Stimulated activated naive B cell treated with anti-CD40 and anti-IgM and Interleukin-4, amounts not matched to agents 10 μg/mL and 1 μg/mL and 100 μg/mL, for 72 hours (primary cell): ENCODE measurements at places on chromosomes 13 and 19.

DNA sequence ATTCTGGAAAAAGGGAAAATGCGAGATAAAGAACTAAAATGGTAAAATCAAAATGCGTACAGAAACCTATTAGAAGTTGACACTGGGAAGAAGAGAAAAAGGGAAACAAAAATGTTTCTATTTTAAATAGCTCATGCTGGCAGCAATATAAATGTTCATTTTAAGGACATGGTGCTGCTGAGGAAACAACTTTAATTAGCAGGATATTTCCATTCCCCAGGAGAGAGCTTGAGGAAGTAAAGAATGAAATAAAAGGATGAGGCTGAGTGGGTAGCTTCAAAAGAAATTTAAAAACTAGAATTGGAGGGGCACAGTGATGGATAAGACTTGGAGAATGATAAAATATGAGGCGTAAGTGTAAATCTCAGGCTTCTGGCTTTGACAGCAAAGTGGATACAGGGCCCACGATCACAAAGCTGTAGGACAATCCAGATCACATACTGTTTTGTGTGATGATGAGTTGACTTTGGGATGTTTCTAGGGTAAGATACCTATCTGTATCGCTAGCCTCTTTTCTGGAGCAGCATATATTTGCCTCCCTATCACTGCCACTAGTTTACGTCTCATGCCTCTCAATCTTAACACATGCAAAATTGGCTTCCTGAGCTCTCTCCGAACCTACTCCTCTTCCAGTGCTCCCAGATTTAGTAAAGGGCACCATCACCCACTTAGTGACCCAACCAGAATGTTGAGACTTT is 571.3 kb upstream of the MIR17HG start:
- H3K36me3 ChIP-seq: no peaks in the 10 kb centered on the region
- no peaks in the 10 kb centered on the region for H3K27me3 ChIP-seq
- H3K4me3 ChIP-seq: no peak overlapping the region
- DNase-seq: no peak

DNA sequence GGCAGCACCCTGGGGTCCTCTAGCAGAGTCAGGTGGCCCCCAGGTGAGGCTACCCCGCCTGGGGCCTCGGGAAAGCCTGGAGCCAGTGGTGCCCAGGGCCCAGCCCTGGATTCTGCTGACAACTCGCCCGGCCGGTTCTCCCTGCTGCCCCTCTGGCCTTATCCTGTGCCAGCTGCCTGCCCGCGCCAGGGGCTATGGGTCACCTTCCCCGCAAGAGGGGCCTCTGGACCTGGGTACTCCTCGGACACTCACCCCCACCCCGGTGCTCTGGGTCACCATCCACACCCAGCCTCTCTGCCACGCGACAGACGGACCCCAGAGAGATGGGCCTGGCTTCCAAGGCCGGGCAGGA is 24.0 kb downstream of the ZBTB7A start:
- H3K36me3 ChIP-seq: peaks cover 18% of the 10 kb centered on the region
- no peak for DNase-seq
- H3K4me1 ChIP-seq: peaks cover 3% of the 10 kb centered on the region
- H3K4me3 ChIP-seq: no peak overlapping the region

DNA sequence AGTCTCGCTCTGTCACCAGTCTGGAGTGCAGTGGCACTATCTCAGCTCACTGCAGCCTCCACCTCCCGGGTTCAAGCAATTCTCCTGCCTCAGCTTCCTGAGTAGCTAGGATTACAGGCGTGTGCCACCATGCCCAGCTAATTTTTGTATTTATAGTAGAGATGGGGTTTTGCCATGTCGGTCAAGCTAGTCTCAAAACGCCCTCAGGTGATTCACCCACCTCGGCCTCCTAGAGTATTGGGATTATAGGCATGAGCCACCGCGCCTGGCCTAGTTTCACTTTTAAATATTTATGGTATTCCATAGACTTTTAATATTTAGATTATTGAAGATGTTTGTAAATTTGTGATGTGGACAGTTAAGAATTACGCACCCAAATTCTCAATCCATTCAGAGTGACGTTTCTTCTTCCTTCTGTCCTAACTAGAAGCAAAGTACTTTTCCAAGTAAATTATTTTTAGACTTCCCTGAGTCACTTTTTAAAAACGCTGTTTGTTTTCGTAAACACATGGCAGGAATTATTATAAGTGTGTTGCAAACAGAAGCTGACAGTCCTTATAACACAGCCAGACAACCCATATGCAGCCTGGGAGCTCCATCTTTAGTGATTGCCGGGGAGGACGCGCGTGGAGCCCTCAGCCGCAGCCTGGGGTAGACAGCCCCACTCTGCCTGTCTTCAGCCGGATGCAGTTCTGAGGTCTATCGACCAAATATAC is 131.7 kb downstream of the ATP11A start:
- peaks cover 79% of the 10 kb centered on the region for H3K36me3 ChIP-seq
- H3K4me1 ChIP-seq: no peaks in the 10 kb centered on the region
- no peak for DNase-seq
- H3K4me3 ChIP-seq: no peak overlapping the region
- no peak overlapping the region for H3K27ac ChIP-seq

DNA sequence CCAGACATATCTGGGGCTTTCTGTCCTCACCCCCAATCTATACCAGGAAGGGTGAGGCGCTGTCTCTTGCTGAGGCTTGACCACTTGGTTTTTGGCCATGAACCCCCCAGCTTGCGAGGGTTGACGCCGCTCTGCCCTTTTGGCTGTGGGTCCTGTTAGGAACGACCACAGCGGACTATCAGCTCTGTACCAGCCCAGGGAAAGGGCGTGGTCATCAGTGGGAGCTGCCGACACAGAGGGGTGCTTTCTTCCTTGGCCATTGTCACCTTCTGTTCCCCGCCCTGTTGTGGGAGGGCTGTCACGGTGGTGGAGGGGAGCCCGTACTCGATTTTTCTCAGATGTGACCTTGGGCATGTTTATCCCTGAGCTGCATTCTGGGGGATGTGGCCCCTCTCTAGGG is 5.7 kb downstream of the DCAF15 start:
- no peak for DNase-seq
- no peak overlapping the region for H3K27ac ChIP-seq
- H3K36me3 ChIP-seq: peaks cover 37% of the 10 kb centered on the region
- H3K27me3 ChIP-seq: no peaks in the 10 kb centered on the region
- H3K4me3 ChIP-seq: no peak overlapping the region
- H3K4me1 ChIP-seq: peaks cover 8% of the 10 kb centered on the region

- H3K36me3 ChIP-seq: no peaks in the 10 kb centered on the region
- H3K27ac ChIP-seq: no peak overlapping the region
- no peak for DNase-seq
- H3K27me3 ChIP-seq: peaks cover 22% of the 10 kb centered on the region
- no peak overlapping the region for H3K4me3 ChIP-seq
- H3K4me1 ChIP-seq: peaks cover 23% of the 10 kb centered on the region
These were observed 37.1 kb upstream of the MEDAG start for GRCh38 chr13:30868799-30869470.

- no peaks in the 10 kb centered on the region for H3K36me3 ChIP-seq
- no peak for DNase-seq
- no peak within 1 kb of the TSS for H3K27ac ChIP-seq
- H3K4me3 ChIP-seq: no peak within 1 kb of the TSS
- H3K4me1 ChIP-seq: no peaks in the 10 kb centered on the region
These were observed at the start of gene AZU1 for GRCh38 chr19:827710-828321. TSS of gene AZU1 (plus strand) at chr19:827837. CDS start at chr19:827847, 10 bp downstream.

GRCh38 chr13:91659256-91660075 is 261.0 kb downstream of the GPC5 start:
- H3K4me1 ChIP-seq: no peaks in the 10 kb centered on the region
- DNase-seq: no peak
- no peaks in the 10 kb centered on the region for H3K36me3 ChIP-seq
- H3K4me3 ChIP-seq: no peak overlapping the region
- H3K27me3 ChIP-seq: no peaks in the 10 kb centered on the region
- no peak overlapping the region for H3K27ac ChIP-seq

- H3K27ac ChIP-seq: no peak overlapping the region
- H3K4me3 ChIP-seq: no peak overlapping the region
- no peaks in the 10 kb centered on the region for H3K27me3 ChIP-seq
- DNase-seq: no peak
- no peaks in the 10 kb centered on the region for H3K4me1 ChIP-seq
- no peaks in the 10 kb centered on the region for H3K36me3 ChIP-seq
These were observed 32.1 kb upstream of the SLITRK1 start for GRCh38 chr13:83914368-83914767.

DNA sequence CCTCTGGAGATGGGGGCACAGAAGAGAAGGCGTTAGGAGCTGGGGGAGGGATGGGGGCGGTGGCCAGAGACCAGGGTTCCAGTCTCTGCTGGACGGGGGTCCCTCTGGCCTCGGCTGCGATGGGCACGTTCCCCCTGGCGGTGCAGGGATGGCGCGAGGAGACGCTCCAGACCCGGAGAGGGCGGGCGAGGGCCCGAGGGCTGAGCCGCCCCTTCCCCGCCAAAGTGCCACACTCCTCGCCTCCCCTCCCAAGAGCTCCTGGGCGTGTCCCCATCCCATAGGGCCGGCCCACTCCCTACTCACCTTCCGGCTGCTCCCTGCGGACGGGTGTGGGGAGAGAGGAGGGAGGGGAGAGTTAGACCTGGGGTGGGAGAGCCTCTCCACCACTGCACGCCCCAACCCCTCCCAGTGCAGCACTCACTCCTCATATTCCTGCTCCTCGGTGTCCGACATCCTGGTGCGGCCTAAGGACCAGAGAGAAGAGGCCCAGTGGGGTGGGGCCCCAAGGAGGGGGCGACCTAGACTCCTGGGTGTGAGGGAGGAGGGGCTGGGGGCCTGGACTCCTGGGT is 2.2 kb downstream of the TNNT1 start:
- peaks cover 52% of the 10 kb centered on the region for H3K27me3 ChIP-seq
- H3K4me1 ChIP-seq: peaks cover 18% of the 10 kb centered on the region
- H3K4me3 ChIP-seq: no peak overlapping the region

DNA sequence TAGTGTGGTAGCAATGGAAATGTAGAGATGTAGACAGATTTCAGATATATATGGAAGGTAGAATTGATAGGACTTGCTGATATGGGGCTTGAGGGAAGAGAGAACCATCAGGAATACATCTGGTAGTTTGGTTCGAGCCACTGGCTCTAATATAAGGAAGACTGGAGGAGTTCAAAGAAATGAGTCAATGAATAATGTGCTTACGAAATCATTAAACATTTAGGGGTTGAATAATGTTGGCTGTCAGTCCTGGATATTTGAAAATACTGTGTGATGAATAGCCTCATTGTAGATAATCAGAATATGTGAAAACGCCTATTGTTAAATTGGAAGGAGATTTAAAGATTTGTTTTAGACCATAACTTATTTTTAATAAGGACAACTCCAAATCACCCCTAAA is 21.6 kb downstream of the SGCG start:
- no peaks in the 10 kb centered on the region for H3K36me3 ChIP-seq
- no peaks in the 10 kb centered on the region for H3K4me1 ChIP-seq
- peaks cover 4% of the 10 kb centered on the region for H3K27me3 ChIP-seq

- H3K27ac ChIP-seq: peak within 1 kb of the TSS; percentile 70
- H3K27me3 ChIP-seq: peaks cover 8% of the 10 kb centered on the region
- peaks cover 14% of the 10 kb centered on the region for H3K4me1 ChIP-seq
- H3K4me3 ChIP-seq: peak within 1 kb of the TSS; percentile 62
These were observed at the start of gene CLIP3 for GRCh38 chr19:36032251-36033104. TSS of gene CLIP3 (minus strand) at chr19:36032873. CDS start at chr19:36032357, 516 bp downstream.

GRCh38 chr13:27125357-27126282 is 46.0 kb downstream of the USP12 start:
- peak overlapping the region; percentile 14 for H3K27ac ChIP-seq
- no peak for DNase-seq
- peaks cover 37% of the 10 kb centered on the region for H3K4me1 ChIP-seq
- no peak overlapping the region for H3K4me3 ChIP-seq

DNA sequence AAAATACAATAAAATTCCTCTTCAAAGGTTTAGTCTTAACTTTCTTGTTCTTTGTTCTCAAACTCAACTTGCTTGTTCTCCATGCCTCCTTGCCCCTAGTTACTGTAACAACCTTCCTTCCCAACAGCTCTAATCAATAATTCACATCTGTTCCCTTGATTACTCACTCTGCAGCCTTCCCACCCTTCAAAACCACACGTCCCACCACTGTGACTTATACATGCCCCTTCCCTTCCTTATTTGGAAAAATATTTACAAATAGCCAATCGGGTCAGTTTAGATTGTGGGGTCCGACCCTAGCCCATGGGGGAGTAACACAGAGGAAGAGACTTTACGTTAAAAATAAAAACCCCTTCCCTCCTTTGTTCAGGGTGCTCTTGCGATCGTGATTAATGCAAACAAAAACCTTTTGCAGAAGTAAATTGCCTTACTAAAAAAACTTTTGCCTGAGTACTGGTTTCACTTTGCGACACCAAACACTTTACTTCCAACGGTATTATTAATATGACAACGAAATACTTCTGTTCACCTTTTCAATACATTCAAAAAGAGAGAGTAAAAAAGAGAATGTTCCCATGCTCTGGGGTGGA is 512 bp upstream of the ZNF93 start:
- peaks cover 36% of the 10 kb centered on the region for H3K36me3 ChIP-seq
- peak overlapping the region; percentile 97 for H3K4me3 ChIP-seq
- peaks cover 17% of the 10 kb centered on the region for H3K4me1 ChIP-seq
- no peaks in the 10 kb centered on the region for H3K27me3 ChIP-seq
- no peak for DNase-seq

- H3K27me3 ChIP-seq: no peaks in the 10 kb centered on the region
- DNase-seq: no peak
- H3K27ac ChIP-seq: no peak overlapping the region
- H3K36me3 ChIP-seq: no peaks in the 10 kb centered on the region
- H3K4me3 ChIP-seq: no peak overlapping the region
These were observed 39.2 kb downstream of the GPC6 start for GRCh38 chr13:93265800-93266199.

- DNase-seq: no peak
- no peaks in the 10 kb centered on the region for H3K4me1 ChIP-seq
- peaks cover 5% of the 10 kb centered on the region for H3K27me3 ChIP-seq
- H3K4me3 ChIP-seq: no peak overlapping the region
- H3K36me3 ChIP-seq: no peaks in the 10 kb centered on the region
- H3K27ac ChIP-seq: no peak overlapping the region
These were observed 188.1 kb downstream of the RFC3 start for GRCh38 chr13:34006011-34006410.

- H3K4me1 ChIP-seq: no peaks in the 10 kb centered on the region
- no peaks in the 10 kb centered on the region for H3K27me3 ChIP-seq
These were observed 550.7 kb upstream of the SLITRK5 start for GRCh38 chr13:87120476-87120875.

DNA sequence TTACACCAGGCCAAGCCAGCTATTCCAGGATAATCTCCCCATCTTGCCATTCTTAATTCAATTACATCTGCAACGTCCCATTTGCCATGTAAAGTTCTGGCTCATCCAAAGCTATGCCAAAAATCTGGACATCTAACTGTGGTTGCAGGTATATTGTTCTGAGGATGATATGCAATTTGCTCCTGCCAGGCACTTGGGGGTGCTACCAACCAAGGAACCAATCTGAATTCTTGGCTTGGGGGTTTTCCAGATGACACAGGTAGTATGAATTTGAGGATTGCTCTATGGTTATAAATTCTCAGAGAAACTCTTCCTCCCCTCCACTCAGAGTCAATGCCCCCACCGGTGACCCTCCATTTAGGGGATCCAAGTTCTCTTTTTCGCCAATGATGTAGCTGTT is 33.0 kb downstream of the CRYL1 start:
- H3K4me1 ChIP-seq: no peaks in the 10 kb centered on the region
- H3K27ac ChIP-seq: no peak overlapping the region
- H3K36me3 ChIP-seq: no peaks in the 10 kb centered on the region
- no peaks in the 10 kb centered on the region for H3K27me3 ChIP-seq

GRCh38 chr19:42764836-42765235 is 642 bp downstream of the PSG8 start:
- no peak overlapping the region for H3K27ac ChIP-seq
- no peak for DNase-seq
- no peaks in the 10 kb centered on the region for H3K36me3 ChIP-seq
- no peaks in the 10 kb centered on the region for H3K4me1 ChIP-seq
- no peak overlapping the region for H3K4me3 ChIP-seq
